OCI-LY7 (cell line): ENCODE measurements at places on chromosomes 3 and 15.

GRCh38 chr3:43707998-43708397 is 17.3 kb downstream of the ABHD5 start:
- no peak for DNase-seq

DNA sequence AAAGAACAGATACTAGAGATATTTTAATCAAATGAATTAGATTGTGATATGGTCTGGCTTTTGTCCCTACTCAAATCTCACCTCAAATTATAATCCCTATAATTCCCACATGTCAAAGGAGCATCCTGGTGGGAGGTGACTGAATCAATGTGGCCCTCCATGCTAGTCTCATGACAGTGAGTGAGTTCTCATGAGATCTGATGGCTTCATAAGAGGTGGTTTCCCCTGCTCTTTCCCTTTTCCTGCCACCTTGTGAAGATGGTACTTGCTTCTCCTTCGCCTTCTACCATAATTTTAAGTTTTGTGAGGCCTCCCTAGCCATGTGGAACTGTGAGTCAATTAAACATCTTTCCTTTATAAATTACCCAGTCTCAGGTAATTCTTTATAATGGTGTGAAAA is 82.8 kb downstream of the FAIM start:
- DNase-seq = no peak

- peak; percentile 67 for DNase-seq
These were observed 79.7 kb downstream of the TMEM266 start for GRCh38 chr15:76139368-76140073.

DNA sequence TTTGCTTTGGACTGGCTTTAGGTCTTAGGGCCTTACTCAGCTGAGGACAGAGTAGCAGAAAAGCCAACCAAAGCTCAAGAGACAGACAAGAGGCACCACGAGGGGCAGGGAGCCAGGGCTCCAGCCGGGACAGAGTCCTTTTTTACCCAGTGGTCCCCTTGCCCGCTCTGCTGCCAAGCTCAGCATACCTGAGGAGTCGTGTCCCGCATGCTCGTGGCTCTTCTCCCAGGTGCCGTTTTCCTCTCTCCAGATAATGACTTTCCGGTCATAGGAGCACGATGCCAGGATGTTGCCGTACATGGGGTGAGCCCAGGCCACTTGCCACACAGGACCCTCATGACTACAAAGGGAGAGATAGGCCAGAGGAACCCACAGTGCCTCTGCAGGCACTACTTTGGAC is 8.5 kb downstream of the SEC13 start:
- DNase-seq = no peak

DNA sequence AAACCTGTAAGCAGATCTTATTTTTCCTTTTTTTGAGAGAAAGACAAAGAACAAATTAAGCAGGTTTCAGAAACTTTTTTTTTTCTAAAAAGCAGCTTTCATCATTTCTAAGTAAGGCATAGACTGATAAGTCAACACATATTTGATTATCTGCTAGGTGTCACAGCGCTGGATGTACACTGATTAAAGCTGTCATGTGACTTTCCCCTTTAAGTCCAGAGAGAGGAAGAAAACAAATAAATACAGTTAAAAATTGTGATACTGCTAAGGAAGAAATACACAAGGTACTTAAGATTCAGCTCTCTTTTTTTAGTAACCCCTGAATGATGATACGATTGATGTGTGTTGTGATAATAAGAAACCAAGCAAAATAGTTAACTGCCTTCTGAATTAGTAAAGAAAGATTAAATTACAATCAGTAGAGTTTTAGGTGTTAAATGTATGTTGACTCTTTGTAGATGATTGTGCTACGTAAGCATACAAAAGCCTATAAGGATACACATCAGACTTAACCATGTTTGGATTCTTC is 2.8 kb downstream of the GLCE start:
- DNase-seq = no peak

DNA sequence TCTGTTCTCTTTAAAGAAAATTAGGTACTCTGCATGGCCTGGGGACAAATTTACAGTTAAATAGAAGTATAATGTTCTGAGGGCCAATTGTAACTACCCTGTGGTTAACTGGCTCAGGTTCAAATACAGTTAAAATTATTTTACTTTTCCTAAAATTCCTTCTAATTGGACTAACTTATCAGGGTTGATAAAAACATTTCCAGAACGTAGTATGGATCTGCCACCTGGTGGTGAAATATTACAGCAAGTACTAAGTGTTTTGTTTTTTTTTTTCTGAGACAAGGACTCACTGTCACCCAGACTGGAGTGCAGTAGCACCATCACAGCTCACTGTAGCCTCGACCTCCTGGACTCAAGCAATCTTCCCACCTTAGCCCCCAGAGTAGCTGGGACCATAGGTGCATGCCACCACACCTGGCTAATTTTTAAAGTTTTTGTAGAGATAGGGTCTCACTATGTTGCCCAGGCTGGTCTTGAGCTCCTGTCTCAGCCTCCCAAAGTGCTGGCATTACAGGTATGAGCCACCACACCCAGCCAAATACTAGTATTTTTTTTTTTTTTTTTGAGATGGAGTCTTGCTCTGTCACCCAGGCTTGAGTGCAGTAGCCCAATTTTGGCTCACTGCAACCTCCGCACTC is 29.2 kb downstream of the NEO1 start:
- DNase-seq = peak; percentile 51

GRCh38 chr15:91225741-91226140 is 125.7 kb downstream of the SV2B start:
- DNase-seq = no peak

- DNase-seq = no peak
These were observed 45.5 kb downstream of the RFTN1 start for GRCh38 chr3:16468002-16468335.

DNA sequence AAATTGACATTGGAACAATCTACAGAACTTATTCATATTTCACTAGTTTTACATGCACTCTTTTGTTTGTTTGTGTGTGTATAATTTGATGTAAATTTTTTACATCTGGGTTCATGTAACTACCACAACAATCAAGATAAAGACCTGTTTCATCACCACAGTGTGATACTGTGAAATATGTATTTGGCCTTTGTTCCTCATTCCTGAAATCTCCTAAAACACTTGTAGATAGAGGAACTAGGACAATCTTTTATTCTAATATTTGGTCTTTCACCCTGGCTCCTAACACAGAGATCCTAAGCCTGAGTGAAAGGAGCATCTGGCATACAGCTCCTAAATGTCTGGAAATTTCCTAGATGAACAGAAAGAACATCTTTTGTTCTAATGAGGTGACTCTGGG is 155.0 kb upstream of the GPR149 start:
- no peak for DNase-seq
